Fibroblast of the aortic adventitia (primary cell): ENCODE measurements at places on chromosomes 1 and 21. TPM values are rescaled to one million over a fixed set of nuclear protein-coding genes. Genes with fewer than 3 reads are reported as not detected.
A peak's percentile ranks its signal among the peaks of the same experiment; 100 is the strongest.

TBX19 gene
- total RNA-seq, result 0.99 TPM in 1 of 2 replicates, not detected in the other

GNAT2 gene
- 0.18 TPM in 1 of 2 replicates, not detected in the other for total RNA-seq

LCE2A gene
- total RNA-seq, result not detected in 2 replicates

CYP2J2 gene
- 0.09 TPM in 1 of 2 replicates, not detected in the other for total RNA-seq

SV2A gene
- 17.4 and 25.0 TPM in 2 replicates for total RNA-seq

ATP1B1 gene
- total RNA-seq, result 13.7 and 39.7 TPM in 2 replicates

CNR2 gene
- total RNA-seq, result under 0.01 TPM in 1 of 2 replicates, not detected in the other

DNA sequence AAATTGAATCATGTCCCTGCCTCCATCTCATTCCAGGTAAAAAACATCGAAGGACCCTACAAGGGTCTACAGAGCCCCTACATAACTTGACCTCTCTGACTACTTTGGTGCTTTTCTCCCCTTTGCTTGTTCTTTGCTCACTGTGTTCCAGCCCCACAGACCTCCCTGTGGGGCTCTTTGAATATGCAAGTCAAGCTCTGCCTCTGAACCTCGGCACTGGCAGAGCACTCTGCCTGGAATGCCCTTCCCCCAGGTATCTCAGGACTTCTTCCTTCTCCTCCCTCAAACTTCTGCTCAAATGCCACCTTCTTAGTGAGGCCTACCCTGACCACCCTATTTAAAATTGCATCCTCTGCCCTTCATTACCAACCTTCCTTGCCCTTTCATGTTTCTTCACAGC lies 87.8 kb upstream of the CD34 start:
- no peak for DNase-seq

GRCh38 chr21:33071770-33072306 lies 1.9 kb downstream of the OLIG1 start:
- peak; percentile 35 for DNase-seq

DNA sequence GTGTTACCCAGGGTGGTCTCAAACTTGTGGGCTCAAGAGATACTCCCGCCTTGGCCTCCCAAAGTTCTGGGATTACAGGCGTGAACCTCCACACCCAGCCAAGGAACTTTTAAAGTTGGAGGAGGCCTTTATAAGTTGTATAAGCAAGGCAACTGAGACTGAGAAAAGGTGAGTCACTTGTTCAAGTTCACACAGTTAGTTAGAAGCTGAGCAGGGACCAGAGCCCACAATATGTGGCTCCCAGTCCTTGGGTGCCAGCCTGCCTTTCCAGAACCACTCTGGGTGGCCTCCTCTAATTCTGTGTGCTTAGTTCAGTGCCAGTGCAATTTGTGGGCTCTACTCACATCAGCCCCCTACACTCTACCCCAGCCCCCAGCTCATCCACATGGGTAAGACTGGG lies 3.7 kb downstream of the RAB25 start:
- no peak for DNase-seq

- DNase-seq, result no peak
Observed at GRCh38 chr21:41633627-41634026, 125.7 kb upstream of the TMPRSS2 start.

DNA sequence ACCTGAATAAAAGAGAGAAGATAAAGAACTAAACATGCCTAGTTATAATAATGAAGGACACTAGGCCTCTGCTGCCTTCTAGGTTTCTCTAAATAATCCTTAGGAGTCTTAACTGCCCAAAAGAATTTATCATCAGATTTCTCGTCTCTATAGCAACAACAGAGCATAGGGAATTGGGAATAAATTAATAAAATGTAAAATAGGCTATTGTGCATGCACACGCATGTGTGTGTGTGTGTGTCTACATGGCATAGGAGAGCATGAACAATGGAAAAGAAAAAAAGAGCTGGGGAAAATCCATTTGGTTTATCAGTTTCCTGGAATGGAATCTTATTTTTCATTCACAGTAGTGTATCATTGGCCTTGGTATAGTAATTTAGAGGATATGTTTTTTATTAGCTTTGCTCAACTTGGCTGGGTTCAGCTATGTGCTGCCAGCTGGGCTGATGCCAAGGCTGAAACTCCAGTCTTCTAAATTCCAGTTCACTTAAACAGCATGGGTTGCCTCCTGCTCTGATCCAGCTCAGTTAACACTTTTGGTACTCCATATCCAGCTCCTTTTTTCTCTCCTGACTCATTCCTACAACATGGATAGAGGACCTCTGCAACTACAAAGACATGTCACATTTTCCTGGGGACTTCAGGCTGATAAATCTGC lies 80.6 kb upstream of the SLFNL1 start:
- DNase-seq, result peak; percentile 100

- no peak for DNase-seq
Observed at GRCh38 chr1:36134031-36134430, 9.0 kb upstream of the COL8A2 start.

- no peak for DNase-seq
Observed at GRCh38 chr1:232578651-232579195, 51.2 kb downstream of the SIPA1L2 start.

DNA sequence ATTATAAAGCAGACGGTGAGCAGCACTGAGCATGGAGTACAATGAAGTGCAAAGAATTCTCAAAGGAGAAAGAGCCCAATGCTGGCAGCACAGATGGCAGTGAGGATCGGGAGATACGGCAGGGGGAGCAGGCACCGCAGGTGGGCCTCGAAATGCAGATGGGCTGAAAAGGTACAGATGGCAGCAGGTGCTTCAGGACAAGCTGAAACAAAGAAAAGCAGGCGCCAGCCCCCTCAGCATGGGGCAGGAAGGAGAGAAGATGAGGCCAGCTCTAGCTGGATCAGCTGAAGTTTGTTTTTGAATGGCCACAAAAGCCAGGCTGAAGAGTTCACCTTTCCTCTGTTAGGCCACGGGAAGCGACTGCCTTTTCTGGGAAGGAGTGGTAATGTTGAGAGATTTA lies 7.7 kb downstream of the CFAP298 start:
- no peak for DNase-seq

DNA sequence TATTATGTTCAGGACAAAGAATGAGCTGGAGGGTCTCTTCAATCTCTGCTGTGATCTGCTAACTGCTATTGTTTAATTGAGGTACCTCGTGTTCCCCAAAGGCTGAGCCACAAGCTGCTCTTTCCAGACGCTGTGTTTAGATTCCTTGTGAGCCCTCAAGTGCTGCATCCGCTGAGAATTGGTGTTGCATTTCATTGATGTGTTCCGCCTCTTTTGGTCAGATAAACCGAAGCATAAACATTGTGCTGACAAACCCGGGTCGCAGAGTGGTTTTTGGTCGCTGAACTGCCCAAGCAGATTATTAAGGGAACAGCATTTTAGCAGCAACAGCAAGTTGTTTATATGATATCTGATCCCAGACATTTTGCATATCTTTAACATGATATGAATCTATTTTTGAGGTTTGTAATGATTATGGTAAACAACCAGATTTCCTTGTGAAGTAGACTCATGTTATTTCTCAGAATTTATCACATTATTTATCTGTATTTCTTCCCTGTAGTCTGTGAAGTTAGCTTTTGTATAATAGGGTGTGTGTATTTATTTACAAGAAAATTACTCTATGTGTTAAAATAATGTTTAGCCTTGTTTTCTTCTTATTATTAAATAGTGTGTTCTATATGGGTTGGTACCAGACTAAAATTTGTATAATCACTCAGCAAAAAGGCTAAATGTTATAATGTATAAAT lies 217.2 kb upstream of the C1orf105 start:
- no peak for DNase-seq

GRCh38 chr1:28132171-28133167 lies 44.0 kb downstream of the PTAFR start:
- DNase-seq, result no peak

DNA sequence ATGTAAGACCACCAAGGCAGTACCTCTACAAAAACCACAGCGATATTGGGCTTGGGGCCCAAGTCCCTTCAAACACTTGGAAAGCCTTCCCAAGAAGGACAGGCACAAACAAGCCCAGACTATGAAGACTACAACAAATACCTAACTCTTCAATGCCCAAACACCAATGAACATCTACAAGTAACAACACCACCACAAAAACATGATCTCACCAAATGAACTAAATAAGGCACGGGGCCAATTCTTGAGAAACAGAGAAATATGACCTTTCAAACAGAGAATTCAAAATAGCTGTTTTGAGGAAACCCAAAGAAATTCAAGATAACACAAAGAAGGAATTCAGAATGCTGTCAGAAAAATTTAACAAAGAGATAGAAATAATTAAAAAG lies 86.8 kb downstream of the COL24A1 start:
- DNase-seq, result peak; percentile 55
